ENCODE measurements at places on chromosomes 5 and 9.

DNA sequence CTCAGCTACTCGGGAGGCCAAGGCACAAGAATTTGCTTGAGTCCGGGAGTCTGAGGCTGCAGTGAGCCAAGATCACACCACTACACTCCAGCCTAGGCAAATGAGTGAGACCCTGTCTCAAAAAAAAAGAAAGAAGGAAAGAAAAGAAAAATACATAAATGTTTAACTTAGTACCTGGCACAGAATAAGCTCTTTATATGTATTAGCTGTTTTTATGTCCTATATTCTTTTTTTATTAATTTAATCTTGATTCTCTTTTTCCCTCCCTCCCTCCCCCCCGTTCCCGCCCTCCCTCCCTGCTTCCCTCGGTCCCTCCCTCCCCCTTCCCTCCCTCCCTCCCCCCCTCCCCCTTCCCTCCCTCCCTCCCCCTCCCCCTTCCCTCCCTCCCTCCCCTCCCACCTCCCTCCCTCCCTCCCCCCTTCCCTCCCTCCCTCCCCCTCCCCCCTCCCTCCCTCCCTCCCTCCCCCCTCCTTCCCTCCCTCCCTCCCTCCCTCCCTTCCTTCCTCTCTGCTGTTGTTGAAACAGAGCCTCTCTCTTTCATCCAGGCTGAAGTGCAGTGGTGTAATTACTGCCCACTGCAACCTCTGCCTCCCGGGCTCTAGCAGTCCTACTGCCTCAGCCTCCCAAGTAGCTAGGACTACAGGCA is 135.8 kb upstream of the GRHPR start:
- DNase-seq = no peak

- DNase-seq = no peak
Measured at GRCh38 chr5:58459146-58460001, 512 bp downstream of the PLK2 start.

DNA sequence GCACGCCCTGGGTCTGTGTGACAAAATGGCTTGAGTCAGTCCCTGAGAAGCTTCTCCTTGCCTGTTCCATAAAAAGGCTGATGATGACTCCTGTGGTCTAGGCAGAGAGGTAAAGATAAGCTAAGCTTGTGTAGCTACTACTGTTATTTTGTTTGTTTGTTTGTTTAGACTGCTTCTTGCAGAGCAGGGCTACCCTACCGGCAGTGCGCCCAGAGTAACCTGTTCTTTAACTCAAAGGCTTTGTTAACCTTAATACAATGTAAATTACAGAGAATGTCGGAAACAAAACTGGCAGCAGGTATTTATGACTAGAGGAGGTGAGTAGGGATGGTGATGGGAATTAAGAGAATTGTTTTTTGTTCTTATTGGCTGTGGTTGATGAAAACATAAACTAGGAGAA is 87.6 kb downstream of the F2RL2 start:
- DNase-seq = no peak

GRCh38 chr5:159045165-159045811 is 54.4 kb downstream of the EBF1 start:
- DNase-seq = no peak
